Activated naive CD4-positive, alpha-beta T cell treated with anti-CD3 and anti-CD28 coated beads for 36 hours (primary cell): ENCODE measurements at places on chromosomes 12 and 14. TPM values are rescaled to one million over a fixed set of nuclear protein-coding genes. Genes with fewer than 3 reads are reported as not detected.

- peaks cover 41% of the 10 kb centered on the region for H3K4me1 ChIP-seq
- no peak for DNase-seq
- H3K4me3 ChIP-seq = peak overlapping the region; percentile 70
- H3K27ac ChIP-seq = no peak overlapping the region
Observed at GRCh38 chr14:103716091-103716801, 636 bp downstream of the ZFYVE21 start.

DNA sequence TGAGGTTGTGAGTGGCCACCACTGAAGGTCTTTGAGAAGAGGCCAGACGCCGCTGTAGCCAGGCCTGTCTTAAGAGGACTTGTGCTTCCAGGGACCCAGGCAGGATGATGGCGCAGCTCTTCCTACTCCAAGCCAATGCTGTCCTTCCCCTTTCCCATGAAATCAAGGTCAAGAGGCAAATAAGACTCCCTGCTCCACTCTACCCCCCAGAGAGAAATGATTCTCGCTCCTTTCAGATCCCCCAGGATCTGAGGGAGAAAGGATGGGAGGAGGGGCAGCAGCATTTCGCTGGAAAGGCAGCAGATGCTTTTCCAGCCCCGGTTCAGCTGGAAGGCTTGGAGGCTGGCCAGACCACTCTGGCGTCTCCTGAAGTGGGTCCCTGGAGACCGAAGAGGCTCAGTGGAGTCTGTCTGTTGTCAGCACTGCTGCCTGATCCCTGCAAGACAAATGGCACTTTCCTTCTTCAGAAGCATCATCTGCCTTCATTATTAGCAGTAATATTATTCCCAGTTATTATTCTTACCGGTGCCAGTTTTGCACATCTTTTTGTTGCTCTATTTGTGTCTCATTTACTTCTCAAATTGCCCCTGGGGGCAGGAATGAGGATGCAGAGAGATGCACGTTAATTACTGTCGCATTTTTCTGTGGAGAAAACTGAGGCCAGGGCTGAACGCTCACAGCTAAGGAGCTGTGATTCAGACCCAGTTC is 51.4 kb downstream of the C14orf132 start:
- no peak overlapping the region for H3K27ac ChIP-seq
- no peaks in the 10 kb centered on the region for H3K4me1 ChIP-seq
- peaks cover 2% of the 10 kb centered on the region for H3K36me3 ChIP-seq
- DNase-seq = no peak
- no peaks in the 10 kb centered on the region for H3K27me3 ChIP-seq

- no peaks in the 10 kb centered on the region for H3K27me3 ChIP-seq
- peaks cover 3% of the 10 kb centered on the region for H3K36me3 ChIP-seq
- no peak overlapping the region for H3K27ac ChIP-seq
- peaks cover 22% of the 10 kb centered on the region for H3K4me1 ChIP-seq
Observed at GRCh38 chr12:9340422-9341259, 132.4 kb upstream of the PZP start.

DNA sequence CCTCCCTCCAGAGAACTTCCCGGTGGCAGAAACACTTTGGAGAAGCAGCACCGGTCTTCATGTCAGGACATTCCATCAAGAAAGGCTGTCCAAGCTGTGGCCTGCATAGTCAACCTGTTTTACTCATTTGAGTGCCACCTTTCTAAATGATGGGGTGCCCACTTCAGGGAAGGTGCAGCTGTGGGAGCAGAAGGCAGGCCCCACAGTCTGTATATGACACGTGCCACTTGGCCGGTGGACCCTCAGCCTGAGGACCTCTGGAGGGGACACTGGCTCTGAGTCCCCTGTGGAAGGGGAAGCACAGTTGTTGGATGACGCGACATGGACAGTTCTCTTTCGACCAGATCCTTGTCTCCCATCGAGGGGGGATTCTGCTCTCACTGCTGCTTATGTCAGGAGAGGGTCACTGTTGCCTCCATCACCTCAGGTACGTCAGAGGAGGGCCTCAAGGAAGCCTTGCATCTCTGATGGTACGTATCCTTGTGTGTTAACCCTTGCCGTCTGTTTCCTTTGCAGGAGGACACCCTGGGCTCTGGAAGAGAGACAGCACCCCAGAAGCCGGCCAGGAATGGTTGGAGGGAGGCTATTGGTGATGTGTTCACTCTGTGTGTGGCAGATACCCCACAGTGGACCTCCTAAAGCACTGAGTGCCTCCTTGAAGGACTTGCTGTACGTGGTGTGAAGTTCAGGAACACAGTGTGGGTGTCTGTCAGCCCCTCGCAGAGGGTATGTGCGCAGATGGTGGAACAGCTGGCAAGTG is 132.1 kb upstream of the RTL1 start:
- no peaks in the 10 kb centered on the region for H3K27me3 ChIP-seq
- H3K4me1 ChIP-seq = no peaks in the 10 kb centered on the region
- no peak overlapping the region for H3K27ac ChIP-seq
- DNase-seq = no peak
- no peak overlapping the region for H3K4me3 ChIP-seq
- no peaks in the 10 kb centered on the region for H3K36me3 ChIP-seq

The NDUFB1 gene
- 114 TPM for total RNA-seq

DNA sequence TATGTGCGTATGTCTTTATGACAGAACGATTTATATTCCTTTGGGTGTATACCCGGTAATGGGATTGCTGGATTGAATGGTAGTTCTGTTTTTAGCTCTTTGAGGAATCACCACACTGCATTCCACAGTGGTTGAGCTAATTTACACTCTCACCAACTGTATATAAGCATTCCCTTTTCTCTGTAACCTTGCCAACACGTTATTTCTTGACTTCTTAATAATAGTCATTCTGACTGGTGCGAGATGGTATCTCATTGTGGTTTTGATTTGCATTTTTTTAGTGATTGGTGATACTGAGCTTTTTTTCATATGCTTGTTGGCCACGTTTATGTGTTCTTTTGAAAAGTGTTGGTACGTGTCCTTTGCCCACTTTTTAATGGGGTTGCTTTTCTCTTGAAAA is 49.7 kb downstream of the FRS2 start:
- no peaks in the 10 kb centered on the region for H3K27me3 ChIP-seq
- DNase-seq = no peak
- H3K27ac ChIP-seq = no peak overlapping the region
- no peak overlapping the region for H3K4me3 ChIP-seq
- peaks cover 25% of the 10 kb centered on the region for H3K36me3 ChIP-seq

GRCh38 chr14:67551940-67552339 is 18.9 kb downstream of the PLEKHH1 start:
- no peaks in the 10 kb centered on the region for H3K27me3 ChIP-seq
- no peak overlapping the region for H3K4me3 ChIP-seq
- H3K4me1 ChIP-seq = no peaks in the 10 kb centered on the region
- H3K27ac ChIP-seq = no peak overlapping the region
- no peak for DNase-seq

The KRT2 gene
- not detected for total RNA-seq

DNA sequence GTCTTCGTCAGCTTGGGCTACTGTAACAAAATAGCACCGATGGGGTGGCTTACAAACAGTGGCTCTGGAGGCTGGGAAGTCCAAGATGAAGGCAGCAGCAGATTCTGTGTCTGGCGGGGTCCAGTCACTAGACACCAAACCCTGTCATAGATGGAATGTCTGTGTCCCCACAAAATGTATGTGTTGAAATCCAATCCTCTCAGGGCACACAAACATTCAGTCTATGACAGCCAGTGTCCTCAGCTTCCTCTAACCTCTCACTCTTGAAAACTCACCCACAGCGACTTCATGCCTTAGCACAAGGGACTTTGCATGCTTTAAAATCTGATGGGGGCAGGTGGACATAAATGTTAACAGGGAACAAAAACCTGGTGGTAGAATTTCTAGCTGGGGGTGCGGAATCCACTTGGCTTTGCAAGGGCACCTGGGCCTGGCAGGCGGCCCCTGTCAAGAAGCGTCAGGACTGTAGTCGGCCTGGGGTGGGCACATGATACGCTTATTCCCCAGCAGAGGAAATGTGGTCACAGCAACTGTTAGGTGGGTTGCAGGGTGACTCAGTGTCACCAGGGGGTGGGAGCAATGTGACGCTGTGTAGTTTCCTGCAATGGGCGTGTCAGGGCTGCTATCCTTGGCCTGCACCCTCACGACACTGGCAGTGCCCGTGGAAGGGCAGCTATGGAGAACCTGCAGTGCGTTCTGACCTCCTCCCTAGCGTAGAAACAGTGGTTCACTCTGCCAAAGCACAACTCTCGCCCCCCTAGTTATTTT is 17.7 kb downstream of the RIN3 start:
- H3K36me3 ChIP-seq = no peaks in the 10 kb centered on the region
- H3K4me1 ChIP-seq = peaks cover 68% of the 10 kb centered on the region
- H3K4me3 ChIP-seq = peak overlapping the region; percentile 25
- DNase-seq = peak; percentile 62
- H3K27ac ChIP-seq = peak overlapping the region; percentile 85

GRCh38 chr14:95006479-95006878 is 150.8 kb downstream of the DICER1 start:
- no peak overlapping the region for H3K4me3 ChIP-seq
- peaks cover 17% of the 10 kb centered on the region for H3K27me3 ChIP-seq
- no peak overlapping the region for H3K27ac ChIP-seq
- no peaks in the 10 kb centered on the region for H3K36me3 ChIP-seq
- DNase-seq = no peak

DNA sequence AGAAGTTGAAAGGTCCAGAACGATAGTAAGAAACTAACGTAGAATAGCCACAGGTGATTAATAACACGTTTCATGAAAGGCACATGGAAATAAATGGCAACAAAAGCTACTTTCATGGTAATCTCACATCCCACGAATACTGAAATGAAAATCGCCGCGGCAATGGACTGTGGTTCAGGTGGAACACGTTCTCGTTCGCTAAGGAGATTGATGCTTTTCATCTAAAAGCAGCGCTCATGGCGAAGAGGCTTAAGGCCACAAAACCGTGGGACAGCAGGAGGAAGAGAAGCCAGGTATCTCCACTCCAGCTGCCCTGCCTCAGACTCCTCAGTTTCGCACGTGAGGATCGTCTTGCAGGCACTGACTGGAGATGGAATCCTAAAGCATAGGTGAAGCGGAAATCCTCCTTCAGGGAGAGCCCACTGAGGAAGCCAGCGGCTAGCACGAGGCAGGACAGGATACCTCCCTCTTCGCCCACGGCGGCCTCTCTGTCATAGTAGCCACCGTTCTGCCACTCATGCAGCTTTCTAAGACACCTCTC is 696 bp upstream of the GPHN start:
- peak overlapping the region; percentile 96 for H3K4me3 ChIP-seq
- H3K36me3 ChIP-seq = peaks cover 3% of the 10 kb centered on the region
- no peak for DNase-seq
- H3K27ac ChIP-seq = peak overlapping the region; percentile 85

DNA sequence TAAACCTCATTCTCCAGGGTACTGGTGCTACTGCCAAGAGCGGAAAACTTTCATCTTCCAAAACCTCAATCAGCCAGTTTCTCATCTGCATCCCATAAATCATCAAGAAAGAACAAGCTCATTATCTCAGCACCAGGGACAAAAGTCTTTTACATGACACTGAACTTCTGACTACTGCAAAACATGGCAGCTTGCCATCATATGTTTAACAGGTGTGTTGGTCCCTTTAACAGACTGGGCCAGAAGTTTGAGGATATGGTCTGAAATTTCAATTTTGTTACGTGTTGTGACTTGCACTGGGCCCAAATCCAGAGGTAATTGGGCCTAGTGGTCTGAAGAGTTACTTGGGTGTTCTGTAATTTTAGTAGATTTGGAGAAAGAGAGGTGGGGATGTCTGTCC is 305.4 kb upstream of the SEL1L start:
- no peaks in the 10 kb centered on the region for H3K27me3 ChIP-seq
- H3K4me1 ChIP-seq = no peaks in the 10 kb centered on the region
- no peak for DNase-seq
- H3K27ac ChIP-seq = no peak overlapping the region

- peaks cover 62% of the 10 kb centered on the region for H3K4me1 ChIP-seq
- no peak for DNase-seq
- peaks cover 3% of the 10 kb centered on the region for H3K36me3 ChIP-seq
- no peak overlapping the region for H3K27ac ChIP-seq
- H3K4me3 ChIP-seq = no peak overlapping the region
Observed at GRCh38 chr14:68770553-68771286, 22.1 kb downstream of the ZFP36L1 start.
